Naive thymus-derived CD4-positive, alpha-beta T cell (primary cell): ENCODE measurements at places on chromosomes 13 and 19. TPM values are rescaled to one million over a fixed set of nuclear protein-coding genes. Genes with fewer than 3 reads are reported as not detected.
A peak's percentile ranks its signal among the peaks of the same experiment; 100 is the strongest.

GRCh38 chr19:29988351-29988750, 46.3 kb downstream of the URI1 start:
- H3K27me3 ChIP-seq, result no peaks in the 10 kb centered on the region
- H3K27ac ChIP-seq, result no peak overlapping the region
- H3K4me3 ChIP-seq, result no peak overlapping the region
- DNase-seq, result no peak

- no peaks in the 10 kb centered on the region for H3K36me3 ChIP-seq
- H3K27me3 ChIP-seq, result no peaks in the 10 kb centered on the region
- no peak overlapping the region for H3K4me3 ChIP-seq
- no peak overlapping the region for H3K27ac ChIP-seq
Observed at GRCh38 chr13:88601949-88602348, 930.8 kb downstream of the SLITRK5 start.

DNA sequence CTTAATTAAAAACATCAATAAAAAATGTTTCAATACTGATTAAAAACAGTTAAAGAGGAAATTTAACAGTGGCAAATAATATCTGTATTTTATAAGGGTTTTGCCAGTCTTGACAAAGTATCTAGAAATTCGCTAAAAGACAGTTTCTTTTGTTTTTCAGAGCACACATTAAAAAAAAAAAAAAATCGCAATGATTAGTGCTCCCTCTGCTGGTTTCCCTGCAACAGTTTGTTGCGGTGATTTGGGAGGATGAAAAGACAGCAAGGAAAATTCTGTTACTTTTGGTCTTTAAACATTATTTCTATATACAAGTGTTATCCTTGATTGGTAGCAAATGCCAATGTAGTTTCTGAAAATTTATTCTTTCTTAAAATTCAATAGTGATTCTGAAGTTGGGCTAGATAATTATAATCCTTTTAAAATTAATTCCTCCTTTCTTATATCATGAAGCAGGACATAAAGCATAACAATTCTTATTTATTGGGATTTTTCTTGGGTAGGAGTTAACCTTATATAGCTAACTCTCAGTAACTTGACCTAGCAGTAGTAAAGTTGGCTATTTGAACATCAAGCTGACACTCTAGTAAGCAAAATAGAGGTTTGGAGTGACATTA, 23.1 kb upstream of the SPRY2 start:
- H3K36me3 ChIP-seq, result no peaks in the 10 kb centered on the region
- no peaks in the 10 kb centered on the region for H3K27me3 ChIP-seq
- H3K4me1 ChIP-seq, result no peaks in the 10 kb centered on the region
- no peak for DNase-seq

- DNase-seq, result no peak
- no peaks in the 10 kb centered on the region for H3K27me3 ChIP-seq
- no peak overlapping the region for H3K27ac ChIP-seq
Observed at GRCh38 chr13:46885018-46885417, 11.8 kb downstream of the HTR2A start.

GRCh38 chr19:11063434-11063833, 25.8 kb upstream of the LDLR start:
- no peaks in the 10 kb centered on the region for H3K27me3 ChIP-seq
- H3K4me3 ChIP-seq, result no peak overlapping the region
- DNase-seq, result no peak
- H3K4me1 ChIP-seq, result no peaks in the 10 kb centered on the region
- no peak overlapping the region for H3K27ac ChIP-seq

- no peaks in the 10 kb centered on the region for H3K36me3 ChIP-seq
- H3K4me3 ChIP-seq, result no peak overlapping the region
- H3K27ac ChIP-seq, result no peak overlapping the region
- no peaks in the 10 kb centered on the region for H3K27me3 ChIP-seq
Observed at GRCh38 chr13:60261432-60262351, 98.0 kb upstream of the DIAPH3 start.

DNA sequence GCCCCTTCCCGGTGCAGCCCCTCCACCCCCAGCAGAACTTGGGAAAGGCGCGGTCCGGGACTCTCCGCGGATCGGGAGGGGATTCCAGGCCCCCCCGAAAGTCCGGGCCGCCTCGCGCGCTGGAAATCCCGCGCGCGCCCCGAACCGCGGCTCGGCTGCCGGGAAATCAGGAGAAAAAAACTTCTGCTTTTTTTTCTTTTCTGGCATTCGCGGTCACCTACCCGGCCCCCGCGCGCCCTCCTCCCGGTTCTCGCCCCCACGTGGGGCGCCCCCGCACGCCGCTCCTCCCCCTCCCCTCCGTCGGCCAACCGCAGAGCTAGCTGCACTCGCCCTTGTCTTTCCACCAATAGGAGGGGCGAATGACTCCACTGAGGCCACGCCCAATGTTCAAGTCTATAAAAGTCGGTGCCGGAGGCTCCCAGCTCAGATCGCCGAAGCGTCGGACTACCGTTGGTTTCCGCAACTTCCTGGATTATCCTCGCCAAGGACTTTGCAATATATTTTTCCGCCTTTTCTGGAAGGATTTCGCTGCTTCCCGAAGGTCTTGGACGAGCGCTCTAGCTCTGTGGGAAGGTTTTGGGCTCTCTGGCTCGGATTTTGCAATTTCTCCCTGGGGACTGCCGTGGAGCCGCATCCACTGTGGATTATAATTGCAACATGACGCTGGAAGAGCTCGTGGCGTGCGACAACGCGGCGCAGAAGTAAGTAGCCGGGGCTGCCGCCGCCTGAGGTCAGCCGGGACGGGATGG, at the start of gene GADD45B:
Gene GADD45B (plus strand): TSS at position 426 of the 749 bp plus-strand sequence. CDS start 232 bp downstream, at position 658.
- H3K27me3 ChIP-seq, result no peaks in the 10 kb centered on the region
- H3K4me1 ChIP-seq, result peaks cover 14% of the 10 kb centered on the region
- peak; percentile 98 for DNase-seq
- peak within 1 kb of the TSS; percentile 91 for H3K4me3 ChIP-seq
- H3K27ac ChIP-seq, result peak within 1 kb of the TSS; percentile 90

DNA sequence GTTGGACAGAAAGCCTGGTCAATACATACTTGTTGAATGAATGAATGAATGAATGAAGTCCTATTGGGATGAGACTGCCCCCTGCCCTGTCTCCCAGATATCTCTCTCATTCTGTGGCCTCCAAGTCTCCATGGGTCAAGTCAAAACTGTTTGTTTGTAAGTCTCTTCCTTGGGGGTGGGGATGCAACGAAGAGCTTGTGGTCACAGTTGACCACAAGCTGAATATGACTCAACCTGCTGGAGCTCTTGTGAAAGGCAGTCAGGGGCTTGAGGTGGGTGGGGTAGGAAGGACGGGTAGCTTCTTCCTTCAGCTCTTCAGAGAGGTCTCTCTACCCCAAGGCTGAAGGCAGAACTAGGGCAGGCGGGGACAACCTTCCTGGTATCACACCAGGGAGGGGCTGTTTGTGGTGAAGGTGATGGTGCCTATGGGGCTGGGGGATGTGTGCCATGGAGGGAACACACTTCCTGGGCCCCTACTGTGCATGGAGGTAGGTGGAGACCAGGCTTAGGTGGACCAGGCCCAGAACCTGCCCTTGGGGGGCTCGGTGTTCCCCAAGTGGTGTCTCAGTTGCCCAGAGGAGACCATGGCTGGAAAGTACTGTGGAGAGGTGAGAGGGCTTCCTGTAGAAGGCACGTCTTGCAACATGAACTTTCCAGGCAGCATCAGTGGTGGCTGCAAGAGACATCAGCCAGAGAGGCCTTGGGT, 8.0 kb downstream of the MYO1F start:
- peak overlapping the region; percentile 59 for H3K27ac ChIP-seq
- H3K4me1 ChIP-seq, result peaks cover 72% of the 10 kb centered on the region
- no peaks in the 10 kb centered on the region for H3K36me3 ChIP-seq
- no peak for DNase-seq

GRCh38 chr13:111380431-111380830, 60.0 kb downstream of the TEX29 start:
- no peak overlapping the region for H3K4me3 ChIP-seq
- H3K27ac ChIP-seq, result no peak overlapping the region
- no peaks in the 10 kb centered on the region for H3K27me3 ChIP-seq
- peaks cover 23% of the 10 kb centered on the region for H3K4me1 ChIP-seq

DNA sequence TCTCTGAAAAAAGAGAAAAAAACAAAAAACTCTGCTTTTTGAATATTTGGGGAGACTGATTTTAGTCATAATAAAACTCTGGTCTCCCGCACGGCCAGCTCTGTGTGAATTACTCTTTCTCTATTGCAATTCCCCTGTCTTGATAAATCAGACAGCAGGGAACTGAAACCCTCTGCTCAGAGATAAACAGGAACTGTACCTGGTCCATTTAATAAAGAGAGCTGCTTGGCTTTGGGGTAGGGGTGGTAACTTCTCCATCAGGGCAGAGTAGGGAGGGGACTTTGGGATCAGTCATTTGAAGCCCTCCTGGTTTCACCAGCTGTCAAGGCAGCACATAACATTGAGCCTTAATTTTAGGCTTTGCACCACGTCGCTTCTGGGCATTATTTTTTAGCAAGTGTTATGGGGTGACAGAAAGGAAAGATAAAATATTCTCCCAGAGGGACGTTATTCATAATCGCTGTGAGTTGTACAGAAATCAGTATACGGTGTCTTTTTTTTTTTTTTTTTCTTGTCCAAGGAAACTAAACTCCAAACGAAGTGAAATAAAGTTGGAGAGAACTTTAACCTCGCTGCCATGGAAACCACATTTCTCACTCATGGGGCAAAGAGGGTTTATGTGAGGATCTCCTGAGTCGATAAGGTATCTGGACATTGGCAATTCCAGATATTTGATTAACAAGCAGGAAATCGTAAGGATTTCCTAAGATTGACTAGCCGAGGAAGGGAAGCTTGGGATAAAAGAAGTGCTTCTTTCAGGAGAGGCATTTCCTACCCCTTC, 99.0 kb upstream of the MRI1 start:
- H3K27me3 ChIP-seq, result no peaks in the 10 kb centered on the region
- no peak overlapping the region for H3K27ac ChIP-seq
- H3K36me3 ChIP-seq, result no peaks in the 10 kb centered on the region
- H3K4me3 ChIP-seq, result no peak overlapping the region
- no peak for DNase-seq
- no peaks in the 10 kb centered on the region for H3K4me1 ChIP-seq

DNA sequence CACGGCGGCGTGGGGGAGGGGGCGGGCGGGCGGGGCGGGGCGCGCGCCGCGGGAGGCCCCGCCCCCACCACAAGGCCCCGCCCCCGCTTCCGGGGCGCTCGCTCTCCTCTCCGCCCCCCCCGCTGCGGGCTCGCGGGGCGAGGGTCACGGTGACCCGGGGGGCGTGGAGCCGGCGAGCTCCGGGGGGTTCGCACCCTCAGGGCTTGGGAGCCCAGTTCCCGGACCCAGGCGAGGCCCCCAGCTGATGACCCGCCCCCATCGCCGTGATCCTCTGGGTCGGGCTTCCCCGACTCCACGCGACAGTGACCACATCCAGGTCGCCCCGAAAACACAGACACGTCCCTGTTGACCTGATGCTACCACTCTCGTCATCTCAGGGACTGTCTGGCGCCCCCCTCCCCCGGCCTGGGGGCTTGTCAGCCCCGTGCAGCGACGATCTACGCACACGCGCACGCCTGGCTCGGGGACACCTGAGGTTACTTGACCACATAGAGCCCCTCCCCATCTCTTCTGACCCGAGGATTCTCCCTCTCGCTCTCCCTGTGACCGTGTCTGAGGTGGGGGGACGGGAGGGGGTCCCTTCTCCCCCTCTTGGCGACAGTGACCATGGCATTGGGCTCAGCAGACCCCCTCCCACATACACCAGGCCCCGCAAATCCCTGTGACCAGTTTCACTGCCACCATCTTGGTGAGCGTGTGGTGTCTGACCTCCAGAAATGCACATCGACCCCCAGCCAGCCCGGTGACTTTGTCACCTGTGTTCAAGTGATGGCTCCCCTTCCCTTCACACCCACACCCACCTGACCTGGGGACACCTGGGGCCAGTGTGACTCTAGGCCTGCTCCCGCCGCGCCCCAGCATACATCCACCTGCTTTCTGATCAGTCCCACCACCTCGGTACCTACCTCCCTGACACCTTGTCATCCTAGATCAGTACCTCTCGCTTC, 670 bp downstream of the MAP2K7 start:
- H3K4me1 ChIP-seq, result peaks cover 24% of the 10 kb centered on the region
- DNase-seq, result no peak
- peaks cover 4% of the 10 kb centered on the region for H3K36me3 ChIP-seq
- peak overlapping the region; percentile 91 for H3K4me3 ChIP-seq
- H3K27me3 ChIP-seq, result no peaks in the 10 kb centered on the region

DNA sequence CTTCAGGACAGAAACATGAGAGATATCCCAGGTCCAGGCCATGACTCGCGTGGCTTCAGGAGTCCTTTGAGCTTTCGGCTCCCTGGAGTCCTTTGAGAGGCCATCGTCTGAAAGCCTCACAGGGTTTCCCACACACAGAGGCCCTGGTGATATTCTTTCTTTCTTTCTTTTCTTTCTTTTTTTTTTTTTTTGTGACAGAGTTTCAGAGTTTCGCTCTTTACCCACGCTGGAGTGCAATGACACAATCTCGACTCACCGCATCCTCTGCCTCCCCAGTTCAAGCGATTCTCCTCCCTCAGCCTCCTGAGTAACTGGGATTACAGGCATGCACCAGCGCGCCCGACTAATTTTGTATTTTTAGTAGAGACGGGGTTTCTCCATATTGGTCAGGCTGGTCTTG, 5.5 kb downstream of the SIN3B start:
- no peak overlapping the region for H3K27ac ChIP-seq
- H3K4me3 ChIP-seq, result no peak overlapping the region
- peaks cover 2% of the 10 kb centered on the region for H3K36me3 ChIP-seq

GRCh38 chr13:49784886-49785570, 7.5 kb downstream of the KPNA3 start:
- no peak overlapping the region for H3K4me3 ChIP-seq
- H3K27ac ChIP-seq, result no peak overlapping the region
- H3K4me1 ChIP-seq, result no peaks in the 10 kb centered on the region
- H3K27me3 ChIP-seq, result no peaks in the 10 kb centered on the region

DNA sequence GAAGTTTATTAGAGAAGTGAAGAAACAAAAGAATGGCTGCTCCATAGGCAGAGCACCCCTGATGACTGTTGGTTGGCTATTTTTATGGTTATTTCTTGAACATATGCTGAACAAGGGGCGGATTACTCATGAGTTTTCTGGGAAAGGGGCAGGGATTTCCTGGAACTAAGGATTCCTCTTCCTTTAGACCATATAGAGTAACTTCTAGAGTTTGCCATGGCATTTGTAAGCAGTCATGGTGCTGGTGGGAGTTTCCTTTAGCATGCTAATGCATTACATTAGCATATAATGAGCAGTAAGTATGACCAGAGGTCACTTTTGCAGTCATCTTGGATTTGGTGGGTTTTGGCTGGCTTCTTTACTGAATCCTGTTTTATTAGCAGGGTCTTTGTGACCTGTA, 38.7 kb upstream of the PCDH8 start:
- H3K4me3 ChIP-seq, result no peak overlapping the region
- no peaks in the 10 kb centered on the region for H3K27me3 ChIP-seq
- no peak overlapping the region for H3K27ac ChIP-seq
- no peaks in the 10 kb centered on the region for H3K4me1 ChIP-seq

GRCh38 chr13:94312511-94313216, 166.8 kb downstream of the DCT start:
- H3K4me3 ChIP-seq, result no peak overlapping the region
- H3K36me3 ChIP-seq, result no peaks in the 10 kb centered on the region
- no peak for DNase-seq
- no peak overlapping the region for H3K27ac ChIP-seq
- no peaks in the 10 kb centered on the region for H3K27me3 ChIP-seq
- H3K4me1 ChIP-seq, result peaks cover 4% of the 10 kb centered on the region

The SERTM1 gene
- not detected for total RNA-seq

The ACER1 gene
- total RNA-seq, result 0.65 and 0.99 TPM in 2 replicates

The JUNB gene
- 107 TPM for total RNA-seq

The PRR19 gene
- 0.39 and 0.46 TPM in 2 replicates for total RNA-seq

The PCDH9 gene
- total RNA-seq, result 0.10 and 0.15 TPM in 2 replicates

The RYR1 gene
- total RNA-seq, result 1.5 TPM

The GPC6 gene
- not detected for total RNA-seq

The CBLC gene
- total RNA-seq, result not detected

The YJEFN3 gene
- total RNA-seq, result 12.7 and 13.7 TPM in 2 replicates

The LILRB5 gene
- 0.05 TPM in 1 of 2 replicates, not detected in the other for total RNA-seq

The PSG2 gene
- total RNA-seq, result not detected

The LGI4 gene
- 0.22 TPM for total RNA-seq

The PTGER1 gene
- total RNA-seq, result not detected

The NCR1 gene
- total RNA-seq, result 22.1 TPM

The CPB2 gene
- not detected for total RNA-seq

The NUFIP1 gene
- 5.7 and 6.6 TPM in 2 replicates for total RNA-seq

The COL4A2 gene
- 0.15 TPM in 1 of 2 replicates, not detected in the other for total RNA-seq
